ENCODE measurements at places on chromosomes 3 and 15.

DNA sequence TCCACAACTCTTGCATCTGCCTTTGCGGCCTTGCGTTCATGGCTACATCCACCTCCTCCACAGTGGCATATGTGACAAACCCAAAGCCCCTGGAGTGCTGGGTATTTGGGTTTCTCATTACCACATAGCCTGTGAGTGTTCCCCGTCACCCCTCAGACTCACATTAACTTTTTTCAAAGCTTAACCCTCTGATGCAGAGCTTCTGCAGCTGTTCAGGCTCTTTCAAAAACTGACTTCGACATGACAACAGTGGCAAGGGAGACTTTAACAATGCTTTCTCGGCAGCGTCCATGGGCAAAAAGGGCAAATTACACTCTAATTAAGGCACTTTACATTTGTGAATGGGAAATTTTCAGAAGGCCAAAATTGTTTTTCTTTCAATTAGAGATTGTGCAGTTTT is 343.2 kb downstream of the UNC13C start:
- no peak for DNase-seq

DNA sequence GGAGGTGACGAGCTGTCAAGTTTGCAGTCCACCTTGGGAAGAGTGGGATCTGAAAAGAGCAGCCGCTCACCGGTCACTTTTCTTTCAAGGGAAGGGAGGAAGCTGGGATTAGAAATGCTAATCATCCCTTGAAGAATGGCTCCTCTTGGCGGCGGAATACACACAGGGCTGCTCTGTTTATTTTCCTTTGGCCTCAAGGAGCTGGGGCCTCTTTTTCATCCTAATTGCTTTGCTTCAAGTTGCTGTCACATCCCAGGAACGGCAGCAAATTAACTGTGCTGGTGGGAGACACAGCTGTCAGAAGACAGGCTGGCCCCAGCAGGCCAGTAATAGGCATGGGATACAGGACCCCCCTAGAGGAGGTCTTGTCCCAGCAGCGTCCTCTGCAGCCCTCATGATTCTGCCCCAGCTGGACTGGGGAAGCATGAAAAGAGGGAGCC is 6.7 kb downstream of the KBTBD13 start:
- DNase-seq: no peak

GRCh38 chr15:57138349-57138788 is 219.9 kb downstream of the TCF12 start:
- no peak for DNase-seq

DNA sequence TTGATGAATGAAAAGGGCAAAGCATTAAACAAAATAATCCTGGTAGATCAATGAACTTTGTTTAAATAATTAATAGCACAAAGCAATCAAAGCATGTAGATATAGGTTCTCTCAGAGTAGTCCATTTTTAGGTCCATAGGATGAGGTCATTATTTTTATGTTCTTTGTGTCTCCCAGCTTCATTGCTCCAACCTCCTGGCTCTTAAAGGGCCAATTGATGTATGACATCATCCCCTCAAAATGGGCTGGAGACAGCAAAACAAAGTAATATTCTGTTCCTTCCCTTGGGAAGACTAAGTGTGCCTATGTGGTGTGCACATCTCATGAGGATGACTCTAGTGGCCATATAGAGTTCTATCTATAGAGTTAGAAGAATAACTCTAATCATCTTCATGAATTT is 49.5 kb downstream of the HMG20A start:
- no peak for DNase-seq

DNA sequence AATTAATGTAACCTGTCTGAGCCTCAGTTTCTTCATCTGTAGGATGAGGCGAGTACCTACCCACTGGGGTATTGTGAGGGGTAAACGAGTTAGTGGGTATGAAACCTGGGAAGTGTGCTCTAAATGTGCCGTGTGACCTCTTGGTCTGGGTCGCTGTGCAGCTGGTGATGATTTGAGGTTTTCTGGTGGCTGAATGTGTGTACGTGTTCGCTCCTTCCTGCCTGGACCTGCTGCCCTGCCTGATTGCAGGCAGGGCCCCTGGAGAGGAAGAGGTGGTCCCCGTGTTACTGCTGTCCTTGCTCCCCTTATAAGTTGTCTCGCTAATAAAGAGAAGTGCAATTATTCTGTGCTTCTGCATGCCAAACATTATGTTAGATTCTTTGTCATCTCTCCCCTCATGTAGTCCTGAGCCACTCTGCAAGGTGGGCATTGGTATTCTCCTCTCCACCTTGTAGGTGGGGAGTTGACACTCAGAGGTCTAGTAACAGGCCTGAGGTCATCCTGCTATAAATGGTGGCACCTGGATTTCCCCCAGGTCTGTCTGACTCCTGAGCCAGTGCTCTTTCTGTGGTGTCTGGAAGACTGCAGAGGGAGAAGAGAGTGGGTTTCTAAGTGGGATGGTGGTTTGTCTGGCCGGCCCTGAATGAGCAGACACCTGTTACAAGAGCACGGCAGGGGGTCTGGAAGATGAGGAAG is 15.7 kb downstream of the PDIA5 start:
- DNase-seq: no peak

GRCh38 chr3:46086083-46086437 is 58.8 kb upstream of the XCR1 start:
- DNase-seq: no peak

GRCh38 chr15:70827721-70828120 is 26.2 kb downstream of the LARP6 start:
- no peak for DNase-seq

DNA sequence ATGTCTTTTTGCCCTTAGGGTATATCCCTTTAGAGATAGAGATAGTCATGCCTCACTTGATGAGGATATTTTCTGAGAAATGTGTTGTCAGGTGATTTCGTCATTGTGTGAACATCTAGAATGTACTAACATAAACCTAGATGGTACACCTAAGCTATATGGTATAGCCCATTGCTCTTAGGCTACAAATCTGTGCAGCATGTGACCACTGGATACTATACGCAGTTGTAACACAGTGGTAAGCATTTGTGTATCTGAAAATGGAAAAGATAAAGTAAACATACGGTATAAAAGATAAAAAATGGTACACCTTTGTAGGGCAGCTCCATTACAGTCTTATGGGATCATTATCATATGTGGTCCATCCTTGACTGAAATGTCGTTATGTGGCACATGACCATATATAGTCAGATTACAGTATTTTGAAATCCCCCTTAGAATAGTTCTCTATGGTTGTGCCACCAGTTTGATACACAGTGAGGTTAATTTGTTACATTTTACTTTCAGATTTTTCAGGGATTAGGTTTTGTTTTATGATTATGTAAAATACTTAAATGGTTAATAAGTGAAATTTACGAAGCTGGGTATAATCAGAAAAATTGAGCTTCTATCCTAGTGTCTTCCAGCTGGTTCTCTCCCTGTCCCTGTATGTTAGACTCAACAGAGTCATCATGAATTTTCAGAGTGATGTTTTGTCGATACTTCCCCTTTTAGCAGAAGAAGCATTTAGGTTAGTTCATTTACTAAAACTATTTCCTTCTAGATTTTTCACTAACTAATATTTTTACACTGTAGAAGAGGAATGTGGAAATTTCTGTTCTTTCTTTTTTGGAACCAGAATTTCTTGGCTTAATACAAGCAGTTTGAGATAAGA is 12.8 kb downstream of the SETD5 start:
- no peak for DNase-seq

GRCh38 chr15:56042498-56042897 is 49.1 kb upstream of the NEDD4 start:
- DNase-seq: no peak

DNA sequence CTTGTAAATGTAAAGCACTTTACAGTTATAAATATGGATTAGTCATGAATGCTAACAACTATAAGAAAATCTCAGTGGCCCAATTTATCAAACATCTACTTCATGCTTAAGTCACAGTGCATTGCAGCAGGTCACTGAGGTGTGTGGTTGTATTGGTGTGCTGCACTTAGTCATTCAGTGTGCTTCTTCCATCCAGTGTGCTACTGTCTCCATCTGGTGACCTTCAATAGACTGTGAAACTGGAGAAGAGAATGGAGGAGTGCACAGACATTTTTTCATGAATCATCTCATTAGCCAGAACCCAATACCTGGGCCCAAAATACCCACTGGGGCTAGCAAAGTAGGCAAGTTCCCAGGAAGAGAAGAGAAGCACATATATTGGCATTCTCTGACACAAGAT is 199.6 kb downstream of the SHOX2 start:
- DNase-seq: no peak

- no peak for DNase-seq
Observed at GRCh38 chr3:136444581-136444980, 194.4 kb downstream of the PCCB start.

- DNase-seq: no peak
Observed at GRCh38 chr15:58669108-58669507, 80.4 kb downstream of the ADAM10 start.

GRCh38 chr3:188092648-188093047 is 61.3 kb upstream of the LPP start:
- DNase-seq: peak; percentile 43

GRCh38 chr15:100096700-100097099 is 245.1 kb downstream of the ADAMTS17 start:
- no peak for DNase-seq

GRCh38 chr3:187737368-187738070 is 7.7 kb downstream of the BCL6 start:
- peak; percentile 37 for DNase-seq

DNA sequence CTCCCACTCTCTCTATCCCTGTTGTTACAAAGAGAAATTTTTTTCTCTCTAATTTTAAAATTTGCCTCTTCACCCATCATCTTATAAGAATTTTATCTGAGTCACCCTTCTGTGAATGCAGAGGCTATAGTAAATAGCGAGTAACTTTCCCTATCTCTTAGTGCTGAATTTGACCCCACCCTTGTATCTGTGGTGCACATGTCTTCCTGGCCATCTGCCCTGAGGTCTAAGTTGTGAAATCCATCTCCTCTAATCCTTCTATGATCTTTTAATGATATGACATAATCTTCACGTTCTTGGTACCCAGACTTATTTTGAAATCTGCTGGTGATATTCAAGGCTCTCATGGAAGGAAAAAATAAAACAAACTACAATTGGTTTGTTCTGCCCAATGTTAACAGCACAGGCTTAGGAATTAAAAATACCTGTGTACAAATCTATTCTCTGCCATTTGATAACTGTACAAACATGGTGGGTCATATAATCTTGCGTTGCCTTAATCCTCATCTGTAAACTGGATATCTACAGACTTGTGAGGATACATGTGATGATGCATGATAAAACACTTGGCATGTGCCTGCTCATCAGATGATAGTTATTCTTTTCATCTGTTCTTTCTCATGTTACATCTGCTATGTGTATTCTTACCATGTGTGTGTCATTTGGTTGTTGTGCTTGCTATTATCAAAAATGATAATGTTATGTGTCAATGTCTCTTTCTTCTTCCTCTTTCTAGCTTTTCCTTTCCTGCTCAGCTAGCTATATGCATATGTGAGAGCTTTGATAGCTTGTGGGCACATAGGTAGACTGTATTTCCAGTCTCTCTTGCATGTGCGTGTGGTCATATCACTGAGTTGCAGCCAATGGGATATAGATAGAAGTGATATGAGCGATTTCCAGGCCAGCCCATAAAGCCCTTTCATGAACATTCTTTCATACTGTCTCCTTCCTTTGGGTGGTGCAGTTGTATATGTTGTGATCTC is 13.7 kb upstream of the CCR3 start:
- no peak for DNase-seq

DNA sequence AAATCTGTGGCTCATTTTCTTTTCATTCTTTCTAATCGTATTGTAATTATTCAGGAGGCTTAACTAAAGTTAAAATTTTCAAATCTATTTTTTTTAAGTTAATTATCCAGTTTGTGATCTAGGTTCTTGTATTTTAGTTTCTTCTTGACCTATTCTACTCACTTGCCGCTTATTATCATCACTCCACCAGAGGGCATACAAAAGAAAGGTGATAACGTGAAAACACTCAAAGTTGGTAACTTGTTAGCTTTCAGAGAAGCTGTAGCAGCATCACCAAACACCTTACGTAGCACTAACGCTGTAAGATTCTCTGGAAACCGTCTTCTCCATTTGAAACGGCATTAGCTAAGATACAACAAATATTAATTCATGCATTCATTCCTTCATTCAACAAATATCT is 4.8 kb downstream of the GNB4 start:
- DNase-seq: no peak

DNA sequence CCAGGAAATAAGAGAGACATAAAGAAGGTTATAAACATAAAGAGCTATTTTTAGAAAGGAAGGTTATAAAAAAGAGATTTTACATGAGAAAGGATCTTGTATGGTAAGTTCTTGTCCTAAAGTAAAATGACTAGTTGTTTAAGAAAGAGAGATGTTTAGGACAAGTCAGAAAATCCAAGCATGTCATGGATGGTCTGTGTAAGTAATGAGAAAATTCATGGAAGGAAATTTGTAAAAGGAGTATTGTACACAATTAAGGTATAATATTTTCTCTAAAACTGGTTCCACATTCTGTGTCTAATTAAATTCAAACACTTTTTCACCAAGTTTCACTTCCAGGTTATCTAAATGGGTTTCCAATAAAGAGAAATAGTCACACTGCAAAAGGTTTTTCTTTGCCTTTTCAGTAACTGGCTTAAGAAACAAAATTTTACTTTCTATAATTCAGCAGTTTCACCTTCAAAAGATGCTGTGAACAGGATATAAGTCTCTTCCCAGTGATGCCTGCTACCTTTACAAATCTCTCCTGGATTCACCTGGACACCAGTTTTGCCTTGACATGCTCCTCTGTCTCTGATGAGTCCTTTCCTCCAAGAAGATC is 455.7 kb downstream of the ZIC1 start:
- DNase-seq: no peak

- no peak for DNase-seq
Observed at GRCh38 chr3:127844326-127844942, 22.1 kb upstream of the MGLL start.

DNA sequence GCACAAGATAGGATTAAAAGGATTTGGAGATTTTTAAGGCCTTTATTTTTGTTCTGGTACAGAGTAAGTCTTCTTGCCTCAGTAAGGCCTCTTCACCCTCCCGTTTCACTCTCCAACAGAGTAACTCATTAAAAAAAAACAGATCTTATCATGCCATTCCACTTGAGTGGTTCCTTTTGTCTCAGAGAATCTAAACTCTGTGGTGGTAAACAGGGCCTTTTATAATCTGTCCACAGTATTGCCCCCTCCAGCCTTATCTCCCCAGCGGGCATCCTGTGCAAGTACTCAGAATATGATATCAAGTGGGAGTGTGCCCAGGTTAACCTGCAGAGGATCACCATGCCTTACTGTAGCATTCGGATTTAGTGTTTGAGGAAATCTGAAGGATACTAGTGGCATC is 20.3 kb upstream of the ATOSA start:
- no peak for DNase-seq

- DNase-seq: no peak
Observed at GRCh38 chr15:98286831-98287230, 326.3 kb downstream of the ARRDC4 start.

All from activated naive CD4-positive, alpha-beta T cell treated with anti-CD3 and anti-CD28 coated beads, Interleukin-2, amount 50 U/mL, for 16 hours (primary cell).